ENCODE measurements at places on chromosomes 1 and 21.

GRCh38 chr1:212237651-212238050 is 47.6 kb upstream of the PPP2R5A start:
- peak; percentile 54 for DNase-seq

DNA sequence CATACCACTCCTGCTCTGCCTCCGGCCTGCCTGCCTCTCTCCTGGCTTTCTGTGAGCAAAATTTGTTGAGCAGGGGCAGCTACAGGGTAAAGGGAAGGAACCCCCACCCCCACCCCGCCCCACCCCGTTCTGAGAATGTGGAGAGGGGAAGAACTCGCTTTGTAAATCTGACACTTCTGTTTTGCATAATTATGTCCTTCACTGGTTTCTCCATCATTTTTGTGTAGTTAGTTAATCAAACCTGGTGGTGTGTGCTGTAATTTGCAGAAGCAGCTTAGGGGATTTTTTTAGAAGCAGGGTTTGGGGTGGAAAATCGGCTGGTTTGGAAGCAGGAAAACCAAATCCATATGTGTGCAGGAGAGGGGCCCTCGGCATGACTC is 58.1 kb upstream of the TMEM51 start:
- no peak for DNase-seq

DNA sequence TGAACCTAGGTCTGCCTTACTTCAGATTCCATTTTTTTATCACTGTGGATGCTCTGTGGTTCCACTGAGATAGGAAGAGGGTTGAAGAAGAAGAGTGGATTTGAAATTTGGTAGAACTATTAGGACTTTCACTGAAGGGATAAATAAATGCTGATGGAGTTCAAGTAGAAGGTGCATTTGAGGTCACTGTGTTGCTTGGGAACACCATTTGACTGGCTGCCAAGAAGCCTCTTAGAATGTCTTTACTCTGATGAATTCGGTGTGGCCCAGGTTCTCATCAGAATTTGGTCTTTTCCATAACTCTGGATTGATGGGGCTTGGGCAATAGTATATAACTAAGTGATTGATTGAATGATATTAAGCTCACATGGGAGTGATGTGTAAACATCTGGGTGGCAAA is 11.9 kb downstream of the XPR1 start:
- no peak for DNase-seq

DNA sequence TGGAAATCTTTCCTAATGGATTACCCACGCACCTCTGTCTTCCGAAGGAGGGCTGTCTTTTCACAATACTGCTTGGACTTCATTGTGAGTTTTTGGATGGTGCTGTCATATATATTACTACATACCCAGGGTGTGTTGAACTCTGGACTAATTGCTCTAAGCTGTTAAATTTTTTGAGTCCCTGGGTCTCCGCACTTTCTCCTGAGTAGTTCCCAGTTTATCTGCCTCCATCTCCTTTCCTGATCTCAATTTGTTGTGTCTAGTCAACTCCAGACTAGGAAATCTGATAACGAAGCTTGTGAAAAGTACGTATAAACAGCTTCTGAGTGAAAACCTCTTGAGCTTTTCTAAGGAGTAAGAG is 211.1 kb downstream of the ROR1 start:
- DNase-seq, result no peak

GRCh38 chr21:40765811-40766210 is 81.1 kb downstream of the DSCAM start:
- no peak for DNase-seq

DNA sequence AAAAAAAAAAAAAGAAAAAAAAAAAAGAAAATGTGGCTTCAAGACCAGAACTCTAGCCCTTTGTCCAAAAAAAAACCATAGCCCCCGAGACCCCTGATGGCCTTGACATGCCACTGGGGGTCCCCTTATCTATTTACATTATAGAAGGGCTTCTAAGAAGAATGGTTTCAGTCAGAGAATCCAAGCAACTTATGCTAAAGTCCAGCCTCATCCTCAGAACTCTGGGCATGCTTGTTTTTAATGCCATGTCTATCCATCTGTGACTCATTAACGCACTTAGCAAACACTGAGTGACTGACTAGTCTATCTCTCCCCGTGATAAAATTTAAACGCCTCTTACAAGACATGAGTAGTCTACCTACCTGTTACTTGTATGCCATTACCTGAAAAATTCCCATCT is 29.3 kb downstream of the ERG start:
- no peak for DNase-seq

- DNase-seq, result no peak
These were observed 260.3 kb upstream of the SGIP1 start for GRCh38 chr1:66273656-66274055.

- DNase-seq, result no peak
These were observed 124.4 kb downstream of the SMYD3 start for GRCh38 chr1:246382589-246383238.

- DNase-seq, result no peak
These were observed 1.6 kb upstream of the COLGALT2 start for GRCh38 chr1:184039126-184039525.

DNA sequence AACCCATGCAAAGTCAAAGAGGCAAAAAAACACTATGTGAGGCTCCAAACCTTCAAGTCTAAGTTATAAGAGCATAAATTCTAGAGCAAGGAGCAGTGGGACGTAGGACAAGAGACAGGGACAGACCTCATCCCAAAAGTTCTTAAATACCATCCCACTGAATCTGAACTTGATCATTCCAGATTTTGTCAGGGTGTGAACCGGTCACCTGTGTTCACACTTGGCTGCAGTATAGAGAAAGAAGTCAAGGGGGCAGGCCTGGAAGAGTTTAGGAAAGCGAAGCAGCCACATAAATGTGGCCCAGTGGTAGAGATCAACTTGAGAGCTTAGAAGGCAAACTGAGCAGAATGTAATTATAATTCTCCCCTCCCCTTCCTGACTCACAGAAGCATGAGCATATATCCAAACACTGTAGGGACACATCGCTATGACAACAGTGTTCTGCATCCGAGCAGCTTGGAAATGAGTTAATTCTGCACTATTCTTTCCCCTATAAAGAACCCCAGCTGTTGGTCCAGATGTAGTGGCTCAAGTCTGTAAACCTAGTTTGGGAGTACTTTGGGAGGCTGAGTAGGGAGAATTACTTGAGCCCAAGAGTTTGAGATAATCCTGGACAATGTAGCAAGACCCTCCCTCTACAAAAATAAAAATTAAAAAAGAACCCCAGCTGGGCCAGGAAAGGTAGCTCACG is 2.7 kb downstream of the AKR7A2 start:
- no peak for DNase-seq

DNA sequence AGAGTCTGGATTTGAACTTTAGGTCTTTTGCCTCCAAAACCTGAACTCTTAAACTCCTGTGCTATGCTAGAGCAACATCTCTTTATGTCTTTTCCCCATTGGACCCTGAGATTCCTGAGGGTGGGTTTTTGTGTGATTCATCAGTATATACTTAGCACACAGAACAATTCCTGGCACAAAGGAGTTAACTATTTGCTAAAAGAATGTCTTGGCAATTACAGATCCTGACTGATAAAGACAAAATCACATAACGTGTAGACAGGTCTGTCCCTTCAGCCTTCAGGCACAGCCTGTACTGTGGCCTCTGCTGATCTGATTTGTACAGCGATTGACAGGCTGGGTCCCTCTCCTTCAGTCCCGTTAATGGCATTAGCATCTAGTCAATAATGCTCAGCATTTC is 162.4 kb upstream of the BEND5 start:
- DNase-seq, result no peak

- DNase-seq, result no peak
These were observed 97.0 kb downstream of the PLD5 start for GRCh38 chr1:242427519-242427918.

- no peak for DNase-seq
These were observed 5.3 kb downstream of the CREG1 start for GRCh38 chr1:167548059-167548932.

- DNase-seq, result no peak
These were observed 17.9 kb downstream of the PLPP3 start for GRCh38 chr1:56561227-56562019.

- DNase-seq, result no peak
These were observed 12.2 kb upstream of the VN1R5 start for GRCh38 chr1:247243524-247244137.

GRCh38 chr1:6245086-6245868 is 1.3 kb downstream of the HES3 start:
- peak; percentile 87 for DNase-seq
